ENCODE measurements at places on chromosomes 5 and 9.

DNA sequence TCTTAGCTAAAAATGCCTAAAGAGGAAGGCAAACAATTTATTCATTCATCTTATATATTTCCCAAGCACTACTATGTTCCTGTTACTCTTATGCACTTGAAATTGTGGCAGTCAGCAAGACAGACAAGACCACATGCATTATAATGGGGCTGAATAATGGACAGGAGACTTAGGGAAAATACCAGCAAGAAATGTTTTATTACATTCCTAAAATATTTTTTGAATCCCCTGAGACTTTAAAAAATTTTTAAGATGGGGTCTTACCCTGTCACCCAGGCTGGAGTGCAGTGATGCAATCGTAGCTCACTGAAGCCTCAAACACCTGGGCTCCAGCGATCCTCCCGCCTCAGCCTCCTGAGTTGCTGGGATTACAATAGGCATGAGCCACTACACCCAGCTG is 13.2 kb downstream of the ZCCHC9 start:
- DNase-seq = no peak

- no peak for DNase-seq
Observed at GRCh38 chr5:109911731-109912130, 222.0 kb downstream of the MAN2A1 start.

- DNase-seq = no peak
Observed at GRCh38 chr5:119743927-119744326, 114.6 kb downstream of the FAM170A start.

GRCh38 chr9:80175286-80176150 is 603.8 kb downstream of the TLE4 start:
- no peak for DNase-seq

DNA sequence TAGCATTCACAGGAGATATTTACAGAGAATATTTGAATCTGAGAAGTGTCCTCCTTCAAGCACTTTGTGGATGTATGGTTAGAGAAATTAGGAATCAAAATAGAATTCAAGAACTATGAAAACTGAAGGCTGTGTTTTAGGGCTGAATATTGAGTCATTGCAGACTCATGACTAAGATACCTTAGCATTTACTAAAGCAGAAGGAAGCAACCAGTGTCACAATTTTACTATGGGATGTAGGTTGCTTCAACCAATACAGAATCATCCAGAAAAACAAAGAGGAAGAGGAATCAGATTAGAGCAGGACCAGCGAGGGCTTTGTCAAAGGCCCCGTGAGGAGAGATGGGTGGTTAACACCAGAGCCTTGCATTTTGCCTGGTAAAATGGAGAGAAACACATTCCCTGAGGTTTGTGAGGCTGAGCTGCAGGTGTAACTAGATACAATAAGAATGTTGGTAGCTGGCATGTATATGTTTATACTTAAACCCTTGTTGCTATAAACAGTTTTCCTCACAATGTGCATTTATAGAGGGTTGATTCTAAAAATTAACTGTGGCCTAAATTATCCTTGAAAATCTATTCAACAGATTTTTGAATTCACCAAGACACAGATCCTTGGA is 518.1 kb downstream of the AGTPBP1 start:
- no peak for DNase-seq

DNA sequence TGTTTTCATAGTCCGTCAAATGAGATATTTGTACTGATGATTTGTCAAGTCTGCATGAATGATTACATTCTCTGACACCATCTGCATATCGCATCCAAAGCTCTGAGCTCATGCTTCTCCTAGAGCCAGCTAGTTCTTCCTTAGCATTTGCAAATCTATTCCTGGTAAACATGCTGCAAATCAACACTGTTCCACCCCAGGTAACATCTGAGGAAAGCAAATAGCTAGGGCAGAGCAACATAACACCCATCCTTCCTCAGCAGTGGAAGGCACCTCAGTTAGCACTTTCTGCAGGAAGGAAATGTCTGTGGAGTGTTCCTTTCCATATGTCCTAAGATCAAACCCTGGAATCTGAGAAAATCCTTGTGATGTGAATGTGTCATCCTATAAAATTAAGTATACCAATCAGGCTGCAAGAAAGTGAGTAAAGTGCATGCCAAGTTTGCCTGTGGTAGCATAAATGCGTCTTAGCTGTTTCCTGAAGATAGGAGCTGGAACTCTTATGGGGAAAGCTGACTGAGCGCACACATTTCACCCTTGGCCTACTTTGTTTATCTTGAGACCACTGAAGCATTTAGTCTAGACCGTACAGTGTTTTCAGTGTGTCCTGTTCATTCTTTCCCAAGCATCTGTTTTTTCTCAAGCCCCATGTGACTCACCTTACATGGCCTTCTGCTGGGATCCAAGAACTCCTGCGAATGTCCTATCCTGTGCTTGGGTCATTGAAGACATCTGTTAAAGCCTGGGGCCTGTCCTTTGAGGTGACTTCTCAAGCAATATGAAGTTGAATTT is 50.9 kb upstream of the STARD4 start:
- no peak for DNase-seq

DNA sequence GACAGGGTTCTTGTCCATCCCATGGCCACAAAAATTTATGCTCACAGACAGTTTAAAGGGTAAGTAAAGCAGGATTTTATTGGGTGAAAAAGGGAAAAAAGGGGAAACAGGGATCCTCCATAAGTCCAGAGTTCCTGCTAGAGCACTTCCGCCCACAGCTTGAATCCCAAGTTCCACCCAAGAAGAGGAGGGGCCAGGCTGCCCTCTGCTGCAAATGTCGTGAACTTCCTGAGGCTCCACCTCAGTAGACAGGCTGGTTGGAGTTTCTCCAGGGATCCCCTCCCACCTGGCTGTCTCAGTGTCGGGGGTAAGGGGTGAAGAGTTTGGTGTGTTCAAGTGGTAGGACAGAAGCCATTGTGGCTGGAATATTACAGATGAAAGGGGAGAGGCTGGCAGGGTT is 275.0 kb upstream of the SGCD start:
- no peak for DNase-seq

GRCh38 chr5:171619196-171619595 is 166.4 kb upstream of the SMIM23 start:
- DNase-seq = no peak

DNA sequence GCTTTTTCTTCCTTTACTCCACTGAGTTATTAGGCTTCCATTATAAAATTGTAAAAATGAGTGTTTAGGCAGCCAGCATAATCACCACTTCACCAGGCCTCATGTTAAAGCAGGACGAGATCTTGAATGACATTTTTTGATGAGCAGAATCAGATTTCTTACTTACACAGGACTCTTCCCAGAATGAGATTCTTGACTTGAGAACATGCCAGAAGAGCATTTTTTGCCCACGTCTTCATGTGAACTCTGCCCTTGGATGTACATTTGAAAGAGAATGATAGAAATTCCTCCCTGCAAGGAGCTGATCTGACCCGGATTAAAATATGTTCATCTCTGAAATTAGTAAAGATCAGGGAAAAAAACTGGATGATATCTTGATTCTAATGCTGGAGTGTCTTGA is 212.1 kb upstream of the ADRA1B start:
- DNase-seq = no peak

- no peak for DNase-seq
Observed at GRCh38 chr9:129328355-129329042, 150.4 kb upstream of the IER5L start.

GRCh38 chr5:71734141-71734540 is 15.1 kb downstream of the CARTPT start:
- no peak for DNase-seq

Data from stimulated activated CD4-positive, alpha-beta T cell treated with anti-CD3 and anti-CD28 coated beads, TNF-alpha, amount 100 ng/mL, for 24 hours (primary cell).